ENCODE measurements at places on chromosomes 7 and 10.

DNA sequence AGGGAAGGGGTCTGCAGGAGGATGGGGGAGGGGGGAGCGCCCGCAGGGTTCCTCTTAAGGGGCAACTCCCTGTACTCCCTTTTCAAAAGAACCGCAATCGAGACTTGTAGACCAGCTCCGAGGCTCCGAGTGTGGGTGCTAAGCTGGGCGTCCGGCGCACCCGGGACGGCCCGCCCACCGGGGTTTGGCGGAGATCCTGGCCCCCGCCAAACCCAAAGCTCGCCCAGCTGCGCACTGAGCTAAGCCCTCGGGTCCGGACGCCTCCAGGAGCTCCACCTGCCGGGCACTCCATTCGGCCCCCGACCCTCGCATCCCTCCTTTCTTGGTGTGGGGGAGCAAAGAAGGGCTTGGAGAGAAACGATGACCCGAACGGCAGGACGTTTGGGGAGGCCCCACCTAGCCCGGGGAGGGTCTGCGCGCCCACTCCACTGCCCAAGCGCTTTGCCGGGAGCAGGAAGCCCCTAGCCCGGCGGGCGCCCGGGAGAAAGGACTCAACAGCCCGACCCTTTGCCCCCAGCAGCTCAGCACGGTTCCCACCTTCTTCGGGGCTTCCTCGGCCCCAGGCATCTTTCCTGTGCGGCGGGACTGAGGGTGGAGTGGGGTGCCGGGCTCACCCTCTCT, 651 bp downstream of the AFAP1L2 start:
- DNase-seq, result no peak

DNA sequence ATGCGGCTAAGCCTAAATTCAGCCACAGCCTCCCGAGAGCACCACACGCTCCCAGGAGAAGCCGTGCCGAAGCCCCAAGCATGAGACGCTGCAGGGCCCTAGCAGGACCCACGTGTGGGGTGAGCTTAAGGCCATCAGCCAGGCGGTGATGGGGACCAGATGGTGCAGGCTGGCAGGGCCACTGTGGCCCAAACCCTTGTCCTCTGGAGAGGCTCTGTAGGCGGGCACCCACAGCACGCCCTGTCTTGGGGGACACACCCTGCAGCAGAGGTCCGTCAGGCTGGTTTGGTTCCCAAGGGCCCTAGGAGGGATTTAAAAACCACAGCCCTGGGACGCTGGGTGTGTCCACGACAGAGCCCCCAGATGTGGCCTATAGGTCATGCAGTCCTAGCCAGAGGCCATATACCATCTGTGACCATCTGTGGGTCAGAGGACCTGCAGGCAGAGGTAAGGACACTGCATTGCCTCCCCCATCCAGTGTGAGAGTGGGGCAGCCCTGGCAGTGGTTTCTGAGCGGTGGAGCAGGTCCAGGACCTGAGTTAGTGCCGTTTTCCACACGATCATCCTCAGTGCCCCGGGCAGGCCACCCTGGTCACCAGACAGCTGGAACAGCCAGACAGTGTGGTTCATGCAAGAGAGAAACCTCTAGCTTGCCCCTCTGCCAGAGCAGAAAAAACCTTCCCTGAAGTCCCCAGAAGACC, 39.6 kb upstream of the INPP5A start:
- no peak for DNase-seq

- DNase-seq, result no peak
Observed at GRCh38 chr10:131495892-131496291, 184.4 kb upstream of the TCERG1L start.

- DNase-seq, result no peak
Observed at GRCh38 chr7:115558161-115558560, 472.4 kb downstream of the TFEC start.

DNA sequence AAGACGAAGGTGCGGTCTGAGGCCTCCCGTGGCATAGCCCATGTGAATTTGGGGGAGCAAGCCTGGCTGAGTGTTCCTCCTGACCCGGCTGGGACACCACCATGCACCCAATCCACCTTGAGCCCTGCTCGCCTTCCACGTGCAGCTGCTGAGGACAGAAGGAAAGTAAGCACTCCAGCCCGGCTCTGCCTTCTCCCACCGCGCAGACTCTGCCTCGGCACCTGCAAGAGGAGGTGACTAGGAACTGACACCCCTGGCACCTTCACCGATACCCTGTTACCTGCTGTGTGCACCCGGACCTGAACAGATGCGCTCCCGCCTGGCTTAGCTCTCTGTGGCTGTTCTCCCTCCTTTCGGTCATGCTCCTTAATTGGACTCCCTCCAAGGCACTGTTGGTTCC, 57.0 kb upstream of the OPN4 start:
- no peak for DNase-seq

GRCh38 chr7:133783276-133783675, 343.9 kb upstream of the LRGUK start:
- DNase-seq, result no peak

- DNase-seq, result no peak
Observed at GRCh38 chr10:14024329-14025202, 306.2 kb downstream of the FRMD4A start.

DNA sequence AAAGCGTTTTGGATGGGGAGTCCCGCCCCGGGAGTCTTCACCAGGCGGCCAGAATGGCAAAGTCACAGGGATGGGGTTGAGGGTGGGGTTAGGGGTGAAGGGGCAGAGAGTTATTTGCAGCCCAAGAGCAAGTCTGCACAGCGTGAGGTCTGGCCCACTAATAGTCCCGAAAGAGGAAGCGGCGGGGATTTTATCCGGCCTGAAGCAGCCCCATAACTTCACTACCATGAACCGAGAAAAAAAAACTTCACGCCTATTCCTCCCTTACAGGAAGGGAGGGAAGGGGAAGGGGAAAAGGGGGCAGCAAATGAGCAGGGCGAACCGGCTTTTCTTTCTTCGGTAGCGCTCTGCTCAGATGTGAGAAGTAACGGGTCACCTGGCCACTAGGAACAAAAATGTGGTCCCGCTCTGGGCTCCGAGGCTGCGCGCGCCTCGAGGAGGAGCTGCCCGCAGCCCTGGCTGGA, 712 bp downstream of the ITPRIP start:
- DNase-seq, result no peak

GRCh38 chr7:120609136-120609753, 248.7 kb downstream of the TSPAN12 start:
- no peak for DNase-seq

GRCh38 chr7:125254566-125254965, 324.9 kb upstream of the POT1 start:
- DNase-seq, result no peak

GRCh38 chr10:13949844-13950542, 363.2 kb downstream of the PRPF18 start:
- DNase-seq, result peak; percentile 39

- DNase-seq, result no peak
Observed at GRCh38 chr10:30463944-30464451, 30.0 kb downstream of the MAP3K8 start.

DNA sequence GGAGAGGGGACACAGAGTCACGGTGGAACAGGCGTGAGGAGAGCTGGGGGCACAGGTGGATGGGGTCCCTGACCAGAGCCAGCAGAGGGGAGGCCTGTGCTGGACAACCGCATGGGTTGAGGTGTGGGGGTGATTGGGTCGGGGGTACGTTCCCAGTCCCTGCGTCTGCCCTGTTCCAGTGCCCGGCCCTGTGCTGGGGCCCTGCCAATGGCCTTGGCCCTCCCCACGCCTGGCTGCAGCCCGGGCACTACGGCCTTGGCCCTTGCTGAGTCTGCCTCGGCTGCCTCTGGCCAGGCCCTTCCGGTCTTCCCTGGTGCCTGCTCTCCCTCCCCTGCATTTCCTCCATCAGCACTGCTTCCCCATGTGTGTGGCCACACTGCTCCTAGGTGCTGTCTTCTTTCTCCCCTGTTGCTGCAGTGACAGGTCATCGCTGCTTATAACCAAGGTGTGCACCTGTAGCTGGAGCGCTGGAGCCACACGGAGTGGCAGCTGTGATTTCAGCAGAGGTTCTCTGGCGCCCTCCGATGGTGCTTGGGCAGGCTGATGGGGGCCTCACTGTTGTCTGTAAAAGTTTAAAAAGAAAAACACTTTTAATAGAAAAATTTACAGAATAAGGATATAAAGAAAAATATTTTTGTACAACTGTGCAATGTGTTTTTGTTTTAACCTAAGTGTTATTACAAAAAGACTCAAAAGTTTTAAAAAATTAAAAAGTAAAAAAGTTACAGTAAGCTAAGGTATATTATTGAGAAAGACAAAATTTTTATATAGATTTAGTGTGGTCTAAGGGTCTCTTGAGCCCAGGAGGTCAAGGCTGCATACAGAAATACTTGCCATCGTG, 45.2 kb upstream of the BHLHA15 start:
- DNase-seq, result peak; percentile 42

- DNase-seq, result no peak
Observed at GRCh38 chr10:116752563-116752962, 10.2 kb upstream of the HSPA12A start.

GRCh38 chr7:126215785-126216184, 1037.0 kb downstream of the GRM8 start:
- no peak for DNase-seq

DNA sequence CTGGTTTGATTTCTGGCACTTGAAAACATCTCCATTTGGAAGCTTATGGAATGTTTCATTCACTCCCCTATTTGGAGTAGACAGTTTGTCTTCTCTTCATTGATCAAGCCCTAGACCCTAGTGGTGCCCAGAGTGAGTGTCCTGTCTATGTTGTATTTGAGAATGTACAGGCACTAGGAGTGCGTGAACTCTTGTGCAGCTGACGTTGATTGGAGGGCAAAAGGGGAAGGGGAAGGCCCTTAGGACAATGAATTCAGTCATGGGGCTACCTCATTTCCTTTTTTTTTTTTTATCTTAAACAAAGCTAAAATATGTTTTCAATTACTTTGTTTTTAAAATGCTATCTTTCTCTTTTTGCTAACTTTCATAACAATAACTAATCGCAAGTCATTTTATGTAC, 66.5 kb downstream of the ADD3 start:
- no peak for DNase-seq

DNA sequence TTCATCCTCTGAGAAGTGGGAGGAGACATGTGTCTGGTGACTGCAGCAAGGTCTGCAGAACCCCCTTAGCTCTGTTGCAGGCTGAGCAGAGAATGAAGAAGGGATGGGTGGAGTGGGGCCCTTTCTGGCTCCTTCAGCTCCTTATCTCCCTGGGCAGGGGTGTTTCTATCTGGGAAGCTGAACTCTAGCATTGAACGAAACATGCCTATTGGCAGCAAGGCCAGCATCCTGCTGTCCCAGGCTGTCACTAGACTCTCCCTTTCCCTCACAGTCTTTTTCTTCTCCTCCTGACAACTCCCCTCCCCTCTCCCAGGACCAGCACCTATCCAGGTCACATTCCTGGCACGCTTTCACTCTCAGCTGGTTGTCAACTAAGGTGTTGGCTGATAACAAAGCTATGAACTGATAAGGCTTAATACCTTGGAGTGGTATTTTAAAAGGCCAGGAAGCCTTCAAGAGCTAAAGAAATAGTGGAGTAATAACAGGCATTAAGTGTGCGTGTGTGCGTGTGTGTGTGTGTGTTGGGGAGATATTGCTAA, 128.8 kb upstream of the FZD8 start:
- no peak for DNase-seq

- DNase-seq, result no peak
Observed at GRCh38 chr10:107546986-107547385, 382.5 kb upstream of the SORCS1 start.

- peak; percentile 14 for DNase-seq
Observed at GRCh38 chr10:125118011-125118611, 42.3 kb downstream of the CTBP2 start.

GRCh38 chr7:28301148-28301641, 111.1 kb upstream of the CREB5 start:
- DNase-seq, result no peak

- DNase-seq, result peak; percentile 39
Observed at GRCh38 chr7:79461660-79462059, 8.2 kb upstream of the MAGI2 start.

Measured in AG08396 (cell line).